ENCODE measurements at places on chromosomes 5 and 9.

DNA sequence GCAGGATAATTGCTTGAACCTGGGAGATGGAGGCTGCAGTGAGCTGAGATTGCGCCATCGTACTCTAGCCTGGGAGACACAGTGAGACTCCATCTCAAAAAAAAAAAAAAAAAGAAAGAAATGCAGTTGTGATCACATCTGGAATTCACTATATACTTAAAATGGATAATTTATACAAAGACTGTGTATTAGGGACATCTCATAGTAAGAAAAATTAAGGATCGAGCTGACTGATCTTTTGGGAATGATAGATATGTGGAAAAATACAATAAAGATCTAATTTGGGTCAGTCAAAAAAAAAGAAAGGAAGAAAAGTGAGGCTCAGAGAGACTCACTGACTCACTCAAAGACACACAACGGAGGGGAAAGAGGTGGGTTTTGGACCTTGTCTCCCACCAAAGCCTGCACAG, 73.2 kb upstream of the STXBP1 start:
- DNase-seq: no peak

DNA sequence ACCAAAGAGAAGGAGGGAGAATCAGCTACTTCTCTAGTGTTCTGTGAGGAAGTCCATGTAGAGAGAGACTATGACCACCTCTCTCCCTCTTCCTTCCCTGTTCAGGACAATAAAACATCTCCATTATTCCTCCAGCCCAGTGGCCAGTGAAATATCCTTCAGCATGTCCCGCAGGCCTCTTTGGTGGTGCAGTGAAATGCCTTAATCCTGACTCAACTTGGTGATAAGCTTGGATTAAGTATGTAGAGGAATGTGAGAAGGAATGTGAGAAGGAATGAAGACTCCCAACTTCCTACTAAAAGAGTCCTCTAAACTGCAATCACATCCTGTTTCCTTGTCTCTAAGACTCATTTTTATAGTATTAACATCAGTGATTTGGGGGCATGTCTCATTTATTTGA, 167.3 kb downstream of the TRPM3 start:
- DNase-seq: no peak

GRCh38 chr9:95363051-95363841, 45.7 kb upstream of the FANCC start:
- DNase-seq: peak; percentile 58

DNA sequence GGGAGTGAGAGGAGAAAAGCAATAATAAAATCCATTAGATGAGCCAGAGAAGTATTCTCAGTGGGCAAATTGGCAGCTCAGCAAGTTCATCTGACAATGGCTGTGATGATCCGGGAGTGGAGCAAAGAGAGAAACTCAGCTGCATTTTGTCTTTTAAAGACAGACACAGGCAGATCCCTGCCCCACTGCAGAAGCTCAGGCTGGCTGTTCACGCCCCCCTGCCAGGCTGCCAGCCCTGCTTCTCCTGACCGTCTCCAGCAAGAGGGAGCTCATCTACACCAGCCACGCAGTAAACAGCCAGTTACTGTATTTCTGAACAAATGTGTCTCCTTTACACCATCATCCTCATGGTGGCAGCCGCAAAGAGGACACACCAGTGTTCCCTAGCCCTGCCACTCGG, 114.3 kb upstream of the SARDH start:
- no peak for DNase-seq

- DNase-seq: peak; percentile 89
Measured at GRCh38 chr5:850511-851006, at the start of gene ZDHHC11. Gene ZDHHC11 (minus strand): TSS chr5:850986. CDS start chr5:850602, 384 bp downstream.

Data from SK-N-SH (cell line).